Fibroblast of skin of right biceps (primary cell): ENCODE measurements at places on chromosomes 13 and 19.

- DNase-seq: peak; percentile 36
These were observed 74.6 kb downstream of the B3GLCT start for GRCh38 chr13:31274390-31274789.

- DNase-seq: no peak
These were observed 159.0 kb upstream of the UBL3 start for GRCh38 chr13:30009411-30009810.

DNA sequence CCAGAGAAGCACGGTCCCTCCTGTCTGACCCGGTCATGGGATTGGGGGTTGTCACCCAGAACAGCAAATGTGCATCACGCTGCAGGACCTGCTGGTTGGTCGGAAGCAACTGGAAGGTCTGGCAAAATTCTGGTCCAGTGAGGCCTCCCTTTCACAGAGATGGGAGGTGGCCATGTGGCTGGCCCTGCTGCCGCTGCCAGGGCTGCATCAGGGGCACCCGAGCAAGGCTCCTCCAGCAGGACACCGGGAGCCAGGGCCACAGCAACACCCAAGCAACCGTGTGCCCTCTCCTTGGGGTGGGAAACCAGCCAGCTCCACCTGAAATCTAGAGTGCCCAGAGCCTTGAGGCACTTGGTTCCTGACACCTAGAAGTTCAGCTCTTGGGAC lies 11.5 kb upstream of the GAS6 start:
- DNase-seq: no peak

DNA sequence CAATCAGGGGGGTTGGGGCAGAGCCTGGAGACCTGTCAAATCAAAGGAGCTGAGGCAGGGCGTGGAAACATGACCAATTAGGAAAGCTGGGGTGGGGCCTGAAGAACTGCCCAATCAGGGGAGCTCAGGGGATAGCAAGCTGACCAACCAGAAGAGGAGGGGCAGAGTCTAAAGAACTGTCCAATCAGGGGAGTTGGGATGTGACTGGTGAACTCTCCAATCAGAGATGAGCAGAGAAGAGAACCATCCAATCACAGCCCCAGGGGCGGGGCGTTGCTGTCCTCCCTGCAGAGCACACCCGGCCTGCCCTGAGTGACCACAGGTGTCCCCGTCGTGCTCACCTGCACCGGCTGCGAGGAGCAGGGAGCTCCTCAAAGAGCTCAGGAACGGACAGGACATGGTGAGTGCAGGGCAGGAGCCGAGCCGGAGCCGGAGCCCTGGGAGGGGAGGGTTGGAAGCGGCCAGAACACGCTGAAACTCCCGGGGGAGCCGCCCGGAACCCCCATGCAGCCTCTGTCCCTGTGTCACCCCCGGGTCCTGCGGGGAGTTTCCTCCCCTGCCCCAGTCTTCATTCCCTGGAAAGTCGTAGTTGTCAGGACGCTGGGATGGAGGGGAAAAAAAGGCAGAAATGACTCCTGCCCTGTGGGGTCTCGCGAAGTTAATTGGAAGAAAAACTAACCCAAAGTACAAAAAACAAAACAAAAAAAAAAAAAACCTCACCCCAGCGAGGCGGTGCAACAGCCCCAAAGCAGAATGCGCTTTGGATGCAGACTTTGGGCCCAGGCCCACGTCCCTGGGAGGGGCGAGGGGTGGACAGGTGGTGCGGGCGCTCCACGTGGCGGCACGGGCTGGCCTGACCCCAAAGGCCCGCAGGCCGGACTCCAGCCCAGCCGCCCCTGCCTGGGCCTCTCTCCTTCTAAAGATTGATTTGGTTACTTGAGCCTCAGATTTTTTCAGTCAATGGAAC lies at the start of gene ZNF556:
TSS of gene ZNF556 (plus strand) at position 311 of the 967 bp plus-strand sequence. CDS start at position 398, 87 bp downstream.
- no peak for DNase-seq

DNA sequence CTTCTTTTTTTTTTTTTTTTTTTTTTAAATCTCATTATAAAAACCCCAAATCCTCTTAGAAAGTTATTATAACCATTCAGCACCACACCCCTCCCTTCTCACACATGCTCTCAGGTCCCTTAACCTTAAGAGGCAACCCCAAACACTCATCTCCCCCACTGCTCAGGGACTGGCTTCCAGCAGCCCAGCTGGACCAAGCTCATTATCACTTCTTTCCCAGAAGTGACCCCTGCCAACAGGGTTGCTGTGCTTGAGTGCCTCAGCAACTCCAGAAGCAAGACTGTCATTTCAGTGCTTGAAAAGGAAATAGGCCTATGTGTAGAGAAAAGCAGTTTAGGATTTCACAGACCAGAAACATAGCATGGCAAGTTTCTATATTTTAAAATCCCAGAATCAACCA lies 84.3 kb downstream of the SLAIN1 start:
- DNase-seq: no peak

GRCh38 chr13:38412266-38412665 lies 62.6 kb downstream of the UFM1 start:
- no peak for DNase-seq

GRCh38 chr13:32381539-32381938 lies 46.4 kb downstream of the N4BP2L1 start:
- DNase-seq: peak; percentile 11

DNA sequence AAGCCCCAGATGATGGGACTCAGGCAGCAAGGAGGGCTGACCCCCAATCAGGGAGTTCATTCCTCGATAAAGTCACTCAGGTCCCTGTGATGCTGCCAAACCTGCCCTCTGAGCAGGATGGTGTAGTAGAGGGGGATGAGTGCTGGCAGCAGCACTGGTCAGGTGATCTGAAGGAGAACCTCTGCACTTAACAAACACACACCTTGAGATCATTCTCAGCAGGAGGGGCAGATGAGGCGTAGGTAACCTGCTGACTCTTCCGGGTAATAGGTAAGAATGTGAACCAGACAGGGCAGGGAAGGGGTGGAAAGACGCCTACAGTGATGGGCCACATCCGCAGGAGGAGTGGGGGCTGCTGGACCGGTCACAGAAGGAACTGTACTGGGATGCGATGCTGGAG lies 3.2 kb downstream of the ZNF446 start:
- DNase-seq: no peak

DNA sequence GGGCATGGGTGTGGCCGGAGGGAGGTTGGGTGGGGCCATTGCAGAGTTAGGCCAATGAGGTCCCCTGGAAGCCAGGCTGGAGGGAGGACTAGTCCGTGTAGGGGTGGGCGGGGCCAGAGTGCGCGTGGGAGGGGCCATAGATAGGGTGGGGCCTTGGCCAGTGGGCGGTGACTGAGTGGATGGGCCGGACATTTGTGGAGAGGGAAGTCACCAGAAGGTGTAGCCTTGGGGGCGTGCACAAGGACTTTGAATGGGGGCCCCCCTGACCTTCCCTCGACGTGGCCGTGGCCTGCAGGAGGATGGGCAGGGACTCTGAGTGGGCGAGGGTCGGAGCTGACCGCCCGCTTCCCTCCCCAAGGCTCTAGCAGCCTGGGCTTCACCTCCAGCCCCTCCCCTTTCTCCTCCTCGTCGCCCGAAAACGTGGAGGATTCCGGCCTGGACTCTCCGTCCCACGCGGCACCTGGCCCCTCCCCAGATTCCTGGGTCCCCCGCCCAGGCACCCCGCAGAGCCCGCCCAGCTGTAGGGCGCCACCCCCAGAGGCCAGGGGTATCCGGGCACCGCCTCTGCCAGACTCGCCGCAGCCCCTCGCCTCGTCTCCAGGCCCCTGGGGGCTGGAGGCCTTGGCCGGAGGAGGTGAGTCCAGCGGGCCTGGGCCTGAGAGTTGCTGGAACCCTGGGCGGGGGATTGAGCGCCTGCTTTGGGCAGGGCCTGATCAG lies 16.5 kb upstream of the B3GNT3 start:
- DNase-seq: peak; percentile 48

DNA sequence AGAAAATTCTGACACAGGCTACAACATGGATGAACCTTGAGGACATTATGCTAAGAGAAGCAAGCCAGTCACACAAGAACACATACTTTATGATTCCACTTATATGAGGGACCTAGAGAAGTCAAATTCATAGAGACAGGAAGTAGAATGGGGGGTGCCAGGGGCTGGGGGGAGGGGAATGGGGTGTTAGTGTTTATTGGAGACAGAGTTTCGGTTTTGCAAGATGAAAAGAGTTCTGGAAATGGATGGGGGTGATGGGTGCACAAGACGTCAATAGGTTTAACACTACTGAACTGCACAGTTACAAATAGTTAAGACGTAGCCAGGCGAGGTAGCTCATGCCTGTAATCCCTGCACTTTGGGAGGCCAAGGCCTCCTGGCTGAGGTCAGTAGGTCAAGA lies 3.5 kb upstream of the ZNF787 start:
- no peak for DNase-seq

GRCh38 chr19:33134571-33135041 lies 2.7 kb downstream of the WDR88 start:
- no peak for DNase-seq

- DNase-seq: no peak
These were observed 34.7 kb downstream of the TSSK6 start for GRCh38 chr19:19480688-19481087.

DNA sequence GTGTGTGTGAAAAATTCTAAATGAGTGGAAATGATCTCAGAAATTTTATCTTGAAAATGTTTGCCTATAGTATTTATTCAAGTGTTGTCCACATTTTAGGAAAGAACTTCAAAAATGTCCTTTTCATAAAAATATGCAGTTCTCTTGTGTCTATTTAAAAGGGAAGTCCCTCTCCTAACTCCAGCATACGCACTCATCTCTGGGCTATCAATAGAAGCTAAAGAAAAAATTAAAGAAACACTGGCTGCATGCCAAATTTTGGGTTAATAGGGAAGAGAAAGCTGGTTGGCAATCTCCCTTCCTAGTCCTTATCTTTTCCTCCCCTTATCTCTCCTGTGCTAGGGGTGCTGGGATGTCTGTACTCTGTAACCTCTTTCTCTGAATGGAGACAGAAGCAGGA lies 313.3 kb downstream of the ENOX1 start:
- DNase-seq: peak; percentile 2

DNA sequence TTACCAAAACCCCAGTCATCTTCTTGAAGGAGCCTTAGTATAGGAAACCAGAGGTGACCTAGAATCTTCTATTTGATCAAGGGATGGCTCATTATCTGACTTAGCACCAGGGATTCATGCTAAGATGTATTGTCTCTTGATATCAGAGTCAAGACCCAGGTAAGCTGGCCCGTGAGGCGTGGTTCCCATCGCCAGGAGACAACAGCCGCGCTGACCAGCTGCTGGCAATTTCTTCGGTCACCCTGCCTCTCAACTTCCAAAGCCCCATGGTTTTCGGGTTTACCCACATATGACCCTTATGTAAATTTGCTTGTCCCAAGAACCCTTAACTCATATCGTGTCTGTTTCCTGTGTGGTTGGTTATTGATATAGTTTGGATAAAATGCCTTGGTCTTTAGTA lies 77.7 kb upstream of the VSTM2B start:
- no peak for DNase-seq

DNA sequence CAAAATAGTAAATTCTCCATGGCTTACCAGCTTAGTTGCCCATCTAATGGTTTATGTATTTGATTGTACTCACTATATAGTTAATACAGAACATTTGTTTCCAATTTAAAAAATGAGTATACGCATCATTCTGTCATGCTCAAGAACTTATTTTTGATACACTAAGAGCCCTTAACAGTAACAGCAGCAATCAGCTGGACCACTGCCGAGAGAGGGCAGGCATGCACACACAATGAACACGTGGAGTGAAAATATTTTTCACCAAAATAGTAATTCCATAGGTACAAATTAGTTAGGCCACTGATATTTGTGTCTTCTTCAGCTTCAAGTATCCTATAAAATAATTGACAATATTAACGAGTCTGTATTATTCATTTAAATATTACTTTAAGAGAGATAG lies 109.9 kb downstream of the KLF12 start:
- peak; percentile 27 for DNase-seq

DNA sequence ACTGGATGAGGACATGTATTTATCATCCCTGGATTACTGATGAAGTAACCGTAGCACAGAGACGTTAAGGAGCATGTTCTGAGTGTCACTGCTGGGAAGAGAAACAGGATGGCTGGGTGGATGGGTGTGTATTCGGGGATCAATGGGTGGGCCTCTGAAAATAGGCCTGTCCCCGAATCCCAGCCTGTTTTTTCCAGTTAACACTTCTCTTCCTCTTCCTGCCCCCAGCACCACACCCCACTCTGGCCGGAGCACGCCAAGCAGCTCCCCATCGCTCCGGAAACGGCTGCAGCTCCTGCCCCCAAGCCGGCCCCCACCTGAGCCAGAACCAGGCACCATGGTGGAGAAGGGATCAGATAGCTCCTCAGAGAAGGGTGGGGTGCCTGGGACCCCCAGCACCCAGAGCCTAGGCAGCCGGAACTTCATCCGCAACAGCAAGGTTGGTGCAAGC lies 8.8 kb downstream of the GRAMD1A start:
- no peak for DNase-seq

GRCh38 chr13:71854401-71854800 lies 12.6 kb downstream of the DACH1 start:
- no peak for DNase-seq

DNA sequence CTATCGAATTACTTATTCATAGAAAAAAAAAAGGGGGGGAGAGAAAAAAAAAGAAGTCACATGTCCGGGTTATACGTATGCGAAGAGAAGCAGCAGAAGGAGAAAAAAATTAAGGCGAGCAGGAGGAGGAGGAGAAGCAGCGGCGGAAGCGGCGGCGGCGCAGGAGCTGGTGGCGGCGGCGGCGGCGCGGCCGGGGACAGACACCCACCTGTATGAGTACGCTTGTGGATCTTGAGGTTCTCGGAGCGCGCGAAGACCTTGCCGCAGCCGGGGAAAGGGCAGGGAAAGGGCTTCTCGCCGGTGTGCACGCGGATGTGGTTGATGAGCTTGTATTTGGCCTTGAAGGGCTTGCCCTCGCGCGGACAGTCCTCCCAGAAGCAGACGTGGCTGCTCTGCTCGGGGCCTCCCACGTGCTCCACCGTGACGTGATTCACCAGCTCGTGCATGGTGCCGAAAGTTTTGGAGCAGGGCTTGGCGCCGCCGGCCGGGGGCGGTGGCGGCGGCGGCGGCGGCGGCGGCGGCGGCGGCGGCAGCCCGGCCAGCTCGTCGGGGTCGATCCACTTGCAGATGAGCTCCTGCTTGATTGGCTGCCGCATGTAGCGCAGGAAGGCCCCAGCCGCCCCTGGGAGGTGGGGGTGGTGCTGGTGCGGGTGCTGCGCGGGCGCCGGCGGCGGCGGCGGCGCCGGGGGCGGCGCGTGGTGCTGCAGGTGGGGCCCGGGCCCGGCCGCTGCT lies 1.5 kb downstream of the ZIC5 start:
- no peak for DNase-seq

GRCh38 chr19:35495107-35496064 lies 5.1 kb upstream of the KRTDAP start:
- peak; percentile 53 for DNase-seq
